ENCODE measurements at places on chromosomes 1 and 21.

GRCh38 chr1:157153746-157154145 lies 15.6 kb upstream of the ETV3 start:
- DNase-seq, result no peak

DNA sequence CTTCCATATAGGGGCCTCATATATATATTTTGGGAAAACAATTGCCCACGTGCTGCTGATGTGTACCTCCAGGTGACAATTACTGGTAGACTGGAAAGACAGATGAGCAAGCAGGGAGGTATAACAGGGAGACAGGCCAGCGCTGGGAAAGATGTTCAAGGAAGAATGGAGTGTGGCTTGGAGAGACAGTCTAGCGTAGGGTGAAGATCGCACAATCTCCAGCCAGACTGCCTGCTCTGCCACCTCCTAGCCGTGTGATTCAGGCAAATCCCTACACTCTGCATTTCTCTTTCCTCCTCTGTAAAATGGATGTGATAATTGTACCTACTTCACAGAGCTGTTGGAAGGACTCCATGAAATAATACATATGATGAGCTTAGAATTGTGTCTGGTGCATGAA lies 66.1 kb downstream of the TMCO4 start:
- no peak for DNase-seq

GRCh38 chr1:26302733-26303405 lies 3.6 kb downstream of the UBXN11 start:
- DNase-seq, result no peak

GRCh38 chr1:170634293-170634692 lies 29.6 kb upstream of the PRRX1 start:
- DNase-seq, result no peak

DNA sequence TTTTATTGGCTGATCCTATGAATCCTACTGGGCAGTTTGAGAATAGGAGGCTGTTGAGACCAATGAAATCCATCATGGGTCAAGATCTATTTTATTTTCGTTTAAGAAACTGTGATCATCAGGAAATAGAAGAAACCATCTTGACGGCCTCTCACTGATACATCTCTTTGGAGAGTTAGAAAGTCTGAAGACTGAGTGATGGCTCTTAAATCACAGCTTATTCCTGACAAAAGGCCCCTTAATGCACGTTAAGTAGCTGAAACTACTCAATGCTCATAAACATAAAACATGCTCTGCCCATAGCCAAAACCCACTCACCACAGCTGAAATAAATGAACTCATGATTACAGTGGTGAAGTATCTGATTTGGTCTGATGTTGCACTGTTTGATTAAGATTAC lies 784.5 kb upstream of the NEGR1 start:
- no peak for DNase-seq
